Activated T-helper 2 cell treated with anti-CD3 and anti-CD28 coated beads, Interferon-gamma antibody, Interleukin-2, Interleukin-4, amounts not matched to agents 10 μg/mL and 5 μg/mL and 100 μg/mL, durations not matched to agents 14 hours and 24 hours and 36 hours (primary cell): ENCODE measurements at places on chromosomes 16 and 17. TPM values are rescaled to one million over a fixed set of nuclear protein-coding genes. Genes with fewer than 3 reads are reported as not detected.

The CCDC200 gene
- not detected in 2 replicates for total RNA-seq

The DDX52 gene
- total RNA-seq: 43.4 and 46.9 TPM in 2 replicates

The SDR42E1 gene
- total RNA-seq: 3.9 and 4.2 TPM in 2 replicates

The TSPOAP1 gene
- total RNA-seq: 21.9 and 22.3 TPM in 2 replicates

The CUEDC1 gene
- 0.30 and 0.34 TPM in 2 replicates for total RNA-seq

The CCDC144A gene
- 2.0 and 3.0 TPM in 2 replicates for total RNA-seq

The GNGT2 gene
- 16.8 and 17.1 TPM in 2 replicates for total RNA-seq

The PDIA2 gene
- not detected in 2 replicates for total RNA-seq

The PCGF2 gene
- total RNA-seq: 5.8 and 7.4 TPM in 2 replicates

The SCGB1C2 gene
- not detected in 2 replicates for total RNA-seq

DNA sequence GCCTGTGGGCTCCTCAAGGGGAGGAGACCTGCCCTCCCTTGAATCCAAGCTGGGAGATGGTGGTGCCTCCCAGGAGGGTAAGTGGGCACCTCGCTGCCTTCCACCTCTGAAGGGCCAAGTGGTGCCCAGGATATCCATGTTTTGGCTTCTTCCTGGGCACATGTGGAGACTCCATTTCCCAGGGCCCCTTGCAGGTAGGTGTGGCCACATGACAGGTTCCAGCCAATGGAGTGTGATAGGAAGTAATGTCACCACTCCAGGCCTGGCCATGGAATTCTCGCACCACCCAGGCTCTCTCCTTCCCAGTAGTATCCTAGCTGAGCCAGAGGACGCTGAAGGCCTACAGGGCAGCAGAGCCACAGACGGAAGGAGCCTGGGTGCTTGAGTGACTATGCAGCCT is 17.6 kb upstream of the PEMT start:
- no peak for DNase-seq

GRCh38 chr16:67987460-67988160 is 7.3 kb upstream of the DPEP3 start:
- no peak for DNase-seq

- DNase-seq: no peak
Observed at GRCh38 chr17:32859857-32860525, 16.9 kb downstream of the MYO1D start.

DNA sequence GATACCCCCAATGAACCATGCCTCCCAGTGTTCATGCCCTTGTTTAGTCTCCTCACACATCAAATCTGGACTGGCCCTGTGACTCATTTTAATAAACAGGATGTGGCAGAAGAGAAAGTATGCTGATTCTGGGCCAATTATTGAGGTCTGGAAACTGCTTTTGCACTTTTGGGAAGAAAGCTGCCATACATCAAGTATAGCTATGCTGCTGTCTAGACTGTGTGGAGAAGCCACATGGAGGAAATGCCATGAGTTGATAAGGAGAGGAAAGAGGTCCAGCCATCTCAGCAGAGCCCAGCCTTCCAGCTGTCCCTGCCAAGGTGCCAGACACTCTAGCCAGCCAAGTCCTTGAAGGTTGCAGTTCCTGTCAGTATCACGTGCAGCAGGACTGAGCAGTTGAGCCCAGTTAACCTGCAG is 16.7 kb downstream of the RPRML start:
- no peak for DNase-seq

- no peak for DNase-seq
Observed at GRCh38 chr17:42442196-42442565, 16.5 kb upstream of the ATP6V0A1 start.

DNA sequence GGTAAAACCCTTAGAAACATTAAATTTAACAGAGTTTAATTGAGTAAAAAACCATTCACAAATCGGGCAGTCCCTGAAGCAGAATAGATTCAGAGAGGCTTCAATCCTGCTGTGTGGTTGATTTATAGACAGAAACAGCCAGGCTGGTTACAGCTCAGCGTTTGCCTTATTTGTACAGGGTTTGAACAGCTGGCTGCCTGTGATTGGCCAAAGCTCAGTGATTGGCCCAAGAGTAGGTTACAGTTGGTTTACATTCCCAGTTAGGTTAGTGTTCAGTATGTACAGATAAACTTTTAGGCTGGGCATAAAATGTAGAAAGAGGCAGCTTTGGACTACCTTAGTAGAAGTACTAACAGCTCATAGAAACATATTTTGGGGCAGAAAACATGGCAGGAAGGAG is 210.4 kb upstream of the ELAC2 start:
- no peak for DNase-seq

- DNase-seq: peak; percentile 56
Observed at GRCh38 chr16:11396241-11397048, 51.2 kb downstream of the RMI2 start.

- DNase-seq: no peak
Observed at GRCh38 chr17:74795327-74796020, 19.3 kb upstream of the NAT9 start.

DNA sequence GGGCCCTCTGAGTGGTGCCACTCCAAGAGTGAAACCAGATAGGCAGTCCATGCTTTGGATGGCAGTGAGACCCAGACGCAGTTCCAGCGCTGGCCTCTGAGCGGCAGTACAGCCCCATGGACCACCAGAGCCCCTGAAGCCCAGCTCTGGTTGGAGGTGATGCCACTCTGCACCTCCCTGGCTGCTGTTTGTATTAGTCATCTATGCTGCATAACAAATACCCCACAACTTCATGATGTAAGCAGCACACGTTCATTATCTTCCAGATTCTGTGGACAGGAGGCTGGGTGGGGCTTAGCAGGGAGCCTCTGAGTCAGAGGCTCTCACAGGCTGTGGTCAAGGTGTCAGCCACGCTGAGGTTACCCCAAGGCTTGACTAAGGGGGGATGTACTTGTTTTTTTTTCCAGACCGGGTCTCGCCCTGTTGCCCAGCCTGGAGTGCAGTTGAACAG is 5.1 kb upstream of the NME4 start:
- peak; percentile 56 for DNase-seq

DNA sequence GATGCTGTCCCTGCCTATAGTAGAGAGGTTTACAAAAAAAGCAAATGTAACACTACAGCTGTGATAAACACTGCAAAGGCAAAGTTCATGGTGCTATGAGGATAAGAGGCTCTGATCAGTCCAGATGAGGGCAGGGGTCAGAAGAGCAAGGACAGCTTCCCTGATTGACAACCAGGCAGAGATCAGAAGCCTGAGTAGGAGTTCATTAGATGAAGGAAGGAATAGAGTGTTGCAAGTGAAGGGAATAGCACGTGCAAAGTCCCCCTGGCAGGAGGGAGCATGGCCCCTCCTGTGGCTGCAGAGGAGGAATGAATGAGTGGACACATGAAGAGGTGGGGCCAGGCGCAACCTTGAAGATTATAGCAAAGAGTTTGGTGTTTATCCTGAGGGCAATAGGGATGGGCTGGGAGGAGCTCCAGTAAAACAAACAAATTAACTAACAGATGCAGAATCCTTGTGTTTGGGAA is 208.4 kb upstream of the IRX5 start:
- DNase-seq: no peak

DNA sequence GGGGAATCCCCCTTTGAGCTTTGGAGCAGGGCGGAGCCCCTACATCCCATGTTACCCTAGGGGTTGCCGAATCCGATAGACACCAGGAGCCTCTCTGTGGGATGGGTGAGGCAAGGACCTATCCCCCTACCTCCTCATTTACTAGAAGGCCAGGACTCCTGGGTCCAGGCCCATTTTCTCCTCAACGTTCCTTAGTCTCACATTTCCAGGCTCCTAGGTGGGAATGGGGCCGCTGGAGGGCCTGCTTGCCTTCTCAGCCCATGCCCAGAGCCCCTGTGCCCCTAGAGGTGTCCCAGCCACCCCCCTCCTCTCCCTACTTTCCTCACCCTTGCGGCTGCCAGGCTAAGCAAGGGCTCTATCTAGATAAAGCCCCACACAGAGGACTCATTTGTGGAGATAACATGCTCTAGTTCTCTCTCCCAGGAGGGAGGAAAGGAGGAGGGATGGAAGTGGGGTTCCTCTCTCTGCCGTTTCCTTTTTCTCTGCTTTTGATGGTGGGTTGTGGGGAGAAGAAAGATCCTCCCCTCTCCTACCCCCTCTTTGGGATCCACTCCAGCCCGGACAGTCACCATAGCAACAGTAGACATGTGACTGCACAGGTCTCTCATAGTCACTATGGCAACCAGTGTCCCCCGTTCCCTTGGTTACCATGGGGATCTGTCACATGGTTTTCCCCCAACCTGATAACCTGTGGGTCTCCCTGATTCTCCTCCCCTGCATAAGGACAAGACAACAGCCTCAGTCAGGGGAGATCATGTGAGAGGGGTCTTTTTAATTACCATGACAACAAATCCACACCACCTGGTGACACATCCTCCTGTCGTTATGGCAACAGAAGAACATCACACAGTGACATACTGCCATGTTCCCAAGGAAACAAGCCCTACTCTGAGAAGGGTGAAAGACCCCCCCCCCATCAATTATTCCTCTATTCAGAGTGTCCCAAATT is 5.2 kb downstream of the CACNA1G start:
- no peak for DNase-seq

DNA sequence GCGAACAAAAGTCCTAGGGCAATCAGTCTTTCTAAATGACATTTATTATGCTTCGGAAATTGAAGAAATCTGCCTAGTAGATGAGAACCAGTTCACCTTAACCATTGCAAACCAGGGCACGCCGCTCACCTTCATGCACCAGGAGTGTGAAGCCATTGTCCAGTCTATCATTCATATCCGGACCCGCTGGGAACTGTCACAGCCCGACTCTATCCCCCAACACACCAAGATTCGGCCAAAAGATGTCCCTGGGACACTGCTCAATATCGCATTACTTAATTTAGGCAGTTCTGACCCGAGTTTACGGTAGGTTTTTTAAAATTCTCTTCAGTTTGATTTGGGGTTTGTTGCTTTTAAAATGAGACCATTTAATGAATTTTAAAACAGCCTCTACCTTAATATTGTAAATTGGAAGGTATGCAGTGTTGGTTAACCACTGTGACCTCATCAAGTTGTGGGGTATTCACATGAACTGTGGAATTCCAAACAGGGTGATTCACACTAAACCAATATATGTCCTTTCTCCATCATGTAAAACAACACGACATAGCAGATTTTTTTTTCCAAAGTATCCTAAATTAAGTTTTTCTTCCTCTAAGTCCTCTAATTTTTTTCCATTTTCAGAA is 6.2 kb upstream of the EVI2A start:
- no peak for DNase-seq

DNA sequence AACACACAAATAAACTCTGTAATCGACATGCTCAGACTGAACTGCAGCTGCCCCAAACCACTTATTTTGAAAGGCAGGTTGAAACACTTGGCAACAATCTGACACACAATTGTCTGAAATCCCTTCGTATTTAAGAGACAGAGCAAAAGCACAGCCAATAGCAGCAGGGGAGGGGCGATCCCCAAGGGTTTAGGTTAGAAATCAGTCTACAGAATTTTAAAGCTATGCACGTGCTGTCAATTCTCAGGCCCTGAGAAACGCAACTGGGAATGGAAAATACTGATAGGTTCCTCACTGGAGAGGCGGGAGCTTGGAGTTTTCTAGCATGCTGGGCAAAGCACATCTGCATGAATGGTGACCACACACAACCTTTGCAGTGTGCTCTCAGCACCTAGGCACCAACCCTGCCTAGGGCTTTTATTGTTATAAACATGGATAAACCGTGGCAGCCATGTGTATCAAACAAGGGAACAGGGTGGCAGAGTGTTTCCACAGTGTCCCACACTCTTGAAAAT is 168.0 kb downstream of the AATF start:
- no peak for DNase-seq

DNA sequence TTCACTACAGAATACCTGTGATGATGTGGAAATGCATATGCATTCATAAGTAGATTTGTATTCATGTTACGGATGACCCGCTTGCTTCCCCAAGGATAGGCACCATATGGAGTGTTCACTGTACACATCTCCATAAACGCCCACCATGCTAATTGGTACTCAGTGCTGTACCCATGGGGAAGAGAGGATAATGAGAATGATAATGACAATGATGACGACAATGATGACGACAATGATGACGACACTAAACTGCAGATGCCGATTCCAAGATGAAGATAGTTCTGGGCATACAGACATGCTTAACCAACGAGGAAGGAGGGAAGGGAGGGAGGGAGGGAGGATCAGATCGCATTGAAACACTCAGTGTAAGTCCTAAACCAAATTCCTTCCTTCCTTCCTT is 26.5 kb upstream of the ZFHX3 start:
- no peak for DNase-seq

DNA sequence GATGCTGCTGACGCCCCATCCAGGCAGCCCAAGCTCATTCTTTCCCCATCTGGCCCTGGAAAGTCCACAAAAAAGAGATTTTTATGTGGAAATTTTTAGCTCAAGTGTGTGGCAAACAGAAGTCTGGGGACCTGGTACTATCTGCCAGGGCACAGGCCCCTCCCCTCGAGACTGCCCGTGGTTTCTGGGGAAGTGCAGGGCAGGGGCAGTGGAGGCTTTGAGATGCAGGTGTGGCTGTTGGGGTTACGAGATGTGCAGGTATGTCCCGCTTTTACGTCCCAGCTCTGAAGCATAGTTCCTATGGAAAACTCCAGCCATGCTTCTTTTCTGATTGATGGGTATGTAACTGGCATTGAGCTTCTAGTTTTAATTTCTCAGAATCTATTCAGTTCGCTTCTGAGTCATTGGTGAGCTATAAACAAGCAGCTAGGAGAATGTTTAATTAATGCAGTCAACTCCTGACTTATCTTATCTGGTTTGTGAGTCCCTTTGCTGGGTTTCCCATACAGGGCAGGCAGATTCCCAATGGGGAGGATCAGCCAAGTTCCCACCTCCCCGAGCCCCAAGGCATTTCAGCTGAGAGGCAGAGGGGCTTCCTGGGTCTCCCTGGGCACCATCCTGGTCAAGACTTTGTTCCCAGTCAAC is 16.2 kb downstream of the TBX4 start:
- DNase-seq: no peak

DNA sequence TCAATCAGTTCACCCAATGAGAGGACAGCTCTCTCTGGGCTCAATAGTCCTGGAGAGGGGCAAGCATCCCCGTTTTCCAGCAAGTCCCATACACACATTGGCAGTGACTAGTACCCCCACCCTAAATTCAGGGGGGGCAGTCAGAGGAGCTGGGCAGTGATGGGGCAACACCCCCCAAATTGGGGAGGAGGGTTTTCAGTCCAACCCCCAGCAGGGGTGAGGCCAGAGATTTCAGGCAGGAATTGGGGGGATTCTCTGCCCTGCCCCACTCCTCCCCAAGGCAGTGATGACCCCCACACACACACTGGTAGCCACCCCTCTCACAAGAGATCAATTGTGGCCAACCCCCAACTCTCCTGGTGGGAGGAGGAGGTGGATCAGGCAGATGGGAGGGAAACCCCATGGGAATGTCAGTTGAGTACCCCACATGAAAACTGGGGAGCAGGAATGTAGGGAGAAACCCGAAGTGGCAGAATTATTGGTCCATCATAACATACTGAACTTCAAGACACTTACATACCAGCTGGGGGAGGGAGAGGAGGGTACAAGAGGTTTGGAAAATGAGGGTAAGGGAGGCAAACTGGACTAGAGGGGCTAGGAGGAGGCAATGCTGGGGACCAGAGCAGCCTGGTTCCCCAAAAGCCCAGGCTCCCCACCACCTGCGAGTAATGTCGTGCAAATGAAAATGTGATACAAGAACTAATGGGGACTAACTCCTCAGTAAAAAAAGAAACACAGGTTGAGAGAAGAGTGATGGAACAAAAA is 3.1 kb downstream of the VAMP2 start:
- no peak for DNase-seq

- DNase-seq: no peak
Observed at GRCh38 chr17:3189961-3190360, 7.4 kb upstream of the OR1A2 start.
